ENCODE measurements at places on chromosomes 7 and 10. TPM values are rescaled to one million over a fixed set of nuclear protein-coding genes. Genes with fewer than 3 reads are reported as not detected.

The DOCK1 gene
- 102 TPM for total RNA-seq

The GPR141 gene
- 0.32 TPM for total RNA-seq

The MAT1A gene
- not detected for total RNA-seq

The CALHM2 gene
- total RNA-seq = 81.3 TPM

The IRF5 gene
- total RNA-seq = 0.22 TPM

The MCMBP gene
- total RNA-seq = 48.0 TPM

Data from articular chondrocyte of knee joint (primary cell).